ENCODE measurements at places on chromosomes 4 and X. TPM values are rescaled to one million over a fixed set of nuclear protein-coding genes. Genes with fewer than 3 reads are reported as not detected.

MEPE gene
- not detected for total RNA-seq

TKTL1 gene
- not detected for total RNA-seq

HTN1 gene
- total RNA-seq: not detected

TLR1 gene
- total RNA-seq: 2.4 TPM

SPIN2A gene
- 0.59 TPM for total RNA-seq

ARHGAP6 gene
- total RNA-seq: 5.0 TPM

POLN gene
- 4.1 TPM for total RNA-seq

SPANXN4 gene
- total RNA-seq: not detected

All from osteoblast (primary cell).